ENCODE measurements at places on chromosomes 2 and 18.

- no peak for DNase-seq
Observed at GRCh38 chr18:44844486-44844885, 163.8 kb downstream of the SETBP1 start.

GRCh38 chr2:3805201-3805939 is 102.0 kb downstream of the DCDC2C start:
- no peak for DNase-seq

DNA sequence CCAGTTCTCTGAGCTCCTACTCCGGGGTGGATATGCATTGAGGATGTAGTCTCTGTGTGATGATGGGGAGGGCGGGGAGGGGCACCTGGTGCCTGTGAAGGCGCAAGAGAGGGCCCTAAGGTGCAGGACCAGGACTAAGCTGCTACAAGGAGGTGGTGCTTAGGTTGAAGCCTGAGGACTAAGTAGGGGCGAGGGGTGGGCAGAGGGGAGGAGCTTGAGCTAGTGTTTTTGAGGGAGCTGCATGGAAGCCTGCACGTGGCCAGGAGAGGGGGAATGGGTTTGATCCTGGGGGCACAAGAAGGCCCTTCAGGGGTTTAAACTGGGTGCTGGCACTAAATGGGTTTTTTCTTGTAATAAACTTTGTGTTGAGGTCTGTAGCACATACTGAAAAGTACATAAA is 105.0 kb downstream of the UGGT1 start:
- no peak for DNase-seq

GRCh38 chr2:61660511-61661388 is 122.6 kb upstream of the XPO1 start:
- peak; percentile 63 for DNase-seq

GRCh38 chr2:189542145-189542882 is 38.3 kb downstream of the SLC40A1 start:
- no peak for DNase-seq

GRCh38 chr18:72181241-72181764 is 362.8 kb downstream of the CBLN2 start:
- no peak for DNase-seq

- DNase-seq = peak; percentile 5
Observed at GRCh38 chr2:217972490-217972889, 30.3 kb downstream of the TNS1 start.

GRCh38 chr2:121771976-121772742 is 16.7 kb downstream of the TSN start:
- no peak for DNase-seq

DNA sequence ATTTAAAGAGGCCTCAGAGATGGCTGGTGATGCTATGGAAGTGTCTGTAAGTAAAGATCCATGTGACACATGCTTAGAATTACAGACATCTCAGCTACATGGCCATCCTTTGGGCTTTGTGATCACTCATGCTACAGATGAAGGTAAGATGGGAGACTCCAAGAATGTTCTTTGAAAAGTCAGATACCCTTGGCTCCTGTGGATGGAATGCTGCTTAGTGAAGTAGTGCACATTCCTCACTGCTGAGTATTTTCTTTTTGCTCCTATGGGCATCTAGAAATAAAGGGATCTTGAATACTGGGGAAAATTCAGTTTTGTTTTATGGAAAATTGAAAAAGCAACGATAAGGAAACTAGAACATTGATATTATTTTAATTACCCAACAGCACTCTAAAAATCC is 55.2 kb upstream of the REV1 start:
- DNase-seq = no peak

DNA sequence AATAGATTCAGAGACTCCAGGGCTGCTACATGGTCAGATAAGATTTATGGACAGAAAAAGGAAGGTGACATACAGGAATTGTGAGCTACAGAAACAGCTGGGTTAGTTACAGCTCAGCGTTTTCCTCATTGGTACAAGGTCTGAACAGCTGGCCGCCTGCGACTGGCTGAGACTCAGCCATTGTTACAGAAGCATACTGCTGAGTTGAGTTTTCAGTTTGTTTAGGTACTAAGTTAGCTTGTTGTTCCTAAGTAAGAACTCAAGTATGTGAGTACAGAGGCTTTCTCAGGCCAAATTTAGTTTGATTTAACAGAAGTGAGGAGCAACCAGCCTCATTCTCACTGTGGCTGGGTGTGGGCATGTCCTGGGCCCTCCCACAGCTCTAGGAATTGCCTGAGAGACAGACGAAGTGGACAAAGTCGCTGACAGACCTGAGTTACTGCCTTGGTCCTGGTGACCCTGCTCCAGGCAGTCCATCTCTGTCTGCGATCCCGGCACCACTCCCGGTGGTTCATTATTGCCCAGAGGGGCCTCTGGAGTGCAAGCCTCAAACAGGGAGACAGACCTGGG is 27.8 kb upstream of the RHOB start:
- DNase-seq = peak; percentile 57

GRCh38 chr18:59488899-59489298 is 129.8 kb upstream of the LMAN1 start:
- no peak for DNase-seq

DNA sequence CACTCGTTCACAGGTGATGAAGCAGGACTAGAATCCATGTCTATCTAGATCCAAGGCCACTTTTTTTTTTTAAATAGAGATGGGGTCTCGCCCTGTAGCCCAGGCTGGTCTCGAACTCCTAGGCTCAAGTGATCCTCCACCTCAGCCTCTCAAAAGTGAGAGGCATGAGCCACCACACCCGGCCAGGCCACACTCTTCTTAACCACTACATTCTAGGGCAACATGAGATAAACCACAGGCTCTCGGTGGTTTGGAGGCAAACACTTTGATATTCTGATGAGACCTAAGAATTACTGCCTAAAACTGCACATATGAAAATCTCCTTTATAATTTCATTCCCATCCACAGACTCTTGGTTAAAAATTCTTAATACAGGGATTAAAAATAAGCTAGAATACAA is 51.8 kb downstream of the USP34 start:
- DNase-seq = no peak

- DNase-seq = no peak
Observed at GRCh38 chr2:215363461-215364156, 51.8 kb downstream of the ATIC start.

DNA sequence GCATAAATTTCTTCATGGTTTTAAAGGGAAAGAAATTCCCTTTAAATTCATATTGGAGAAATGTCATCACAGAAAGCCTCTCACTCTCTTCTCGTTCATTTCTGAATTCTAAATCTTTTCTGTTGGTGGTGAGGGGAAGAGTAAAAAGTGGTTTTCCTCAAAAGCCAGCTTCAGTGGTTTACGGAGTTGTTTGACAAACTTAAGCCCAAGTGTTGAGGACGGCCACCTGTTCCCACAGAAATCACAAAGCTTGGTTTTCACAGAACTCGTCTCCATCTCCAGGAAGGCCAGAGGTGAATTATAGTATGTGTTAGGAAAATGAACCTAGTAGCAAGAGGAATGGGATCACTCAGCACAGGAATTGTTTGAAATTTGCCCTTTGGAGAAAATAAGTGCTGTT is 316.2 kb downstream of the PDE11A start:
- no peak for DNase-seq

- DNase-seq = no peak
Observed at GRCh38 chr2:71827524-71827901, 320.1 kb downstream of the CYP26B1 start.

DNA sequence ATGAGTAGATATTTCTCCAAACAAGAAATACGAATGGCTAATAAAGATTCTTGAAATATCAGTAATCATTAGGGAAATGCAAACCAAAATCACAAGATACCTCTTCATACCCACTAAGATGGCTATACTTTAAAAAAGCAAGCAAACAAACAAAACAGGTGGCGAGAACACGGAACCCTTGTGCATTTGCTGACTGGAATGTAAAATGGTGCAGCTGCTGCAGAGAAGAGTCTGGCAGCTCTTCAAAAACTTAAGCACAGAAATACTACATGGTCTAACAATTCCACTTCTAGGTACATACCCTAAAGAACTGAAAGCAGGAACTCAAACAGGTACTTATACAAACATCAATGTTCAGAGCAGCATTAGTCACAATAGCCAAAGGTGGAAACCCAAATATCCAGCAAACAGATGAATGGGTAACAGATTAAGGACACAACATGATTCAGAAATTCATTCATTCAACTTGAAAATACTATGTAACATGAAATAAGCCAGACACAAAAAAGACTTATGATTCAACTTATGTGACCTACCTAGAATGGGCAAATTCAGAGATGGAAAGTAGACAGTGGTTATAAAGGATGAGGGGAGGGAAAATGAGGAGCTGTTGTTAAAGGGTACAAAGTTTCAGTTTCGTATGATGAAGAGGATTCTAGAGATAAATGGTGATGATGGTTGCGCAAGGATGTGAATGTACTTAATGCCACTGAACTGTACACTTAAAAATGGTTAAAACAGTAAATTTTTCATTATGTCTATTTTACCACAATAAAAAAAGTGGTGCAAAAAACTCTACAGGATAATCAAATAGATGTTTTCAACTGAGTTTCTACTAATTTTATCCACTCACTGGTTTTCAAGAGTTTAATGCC is 26.9 kb upstream of the GPR75 start:
- DNase-seq = no peak

DNA sequence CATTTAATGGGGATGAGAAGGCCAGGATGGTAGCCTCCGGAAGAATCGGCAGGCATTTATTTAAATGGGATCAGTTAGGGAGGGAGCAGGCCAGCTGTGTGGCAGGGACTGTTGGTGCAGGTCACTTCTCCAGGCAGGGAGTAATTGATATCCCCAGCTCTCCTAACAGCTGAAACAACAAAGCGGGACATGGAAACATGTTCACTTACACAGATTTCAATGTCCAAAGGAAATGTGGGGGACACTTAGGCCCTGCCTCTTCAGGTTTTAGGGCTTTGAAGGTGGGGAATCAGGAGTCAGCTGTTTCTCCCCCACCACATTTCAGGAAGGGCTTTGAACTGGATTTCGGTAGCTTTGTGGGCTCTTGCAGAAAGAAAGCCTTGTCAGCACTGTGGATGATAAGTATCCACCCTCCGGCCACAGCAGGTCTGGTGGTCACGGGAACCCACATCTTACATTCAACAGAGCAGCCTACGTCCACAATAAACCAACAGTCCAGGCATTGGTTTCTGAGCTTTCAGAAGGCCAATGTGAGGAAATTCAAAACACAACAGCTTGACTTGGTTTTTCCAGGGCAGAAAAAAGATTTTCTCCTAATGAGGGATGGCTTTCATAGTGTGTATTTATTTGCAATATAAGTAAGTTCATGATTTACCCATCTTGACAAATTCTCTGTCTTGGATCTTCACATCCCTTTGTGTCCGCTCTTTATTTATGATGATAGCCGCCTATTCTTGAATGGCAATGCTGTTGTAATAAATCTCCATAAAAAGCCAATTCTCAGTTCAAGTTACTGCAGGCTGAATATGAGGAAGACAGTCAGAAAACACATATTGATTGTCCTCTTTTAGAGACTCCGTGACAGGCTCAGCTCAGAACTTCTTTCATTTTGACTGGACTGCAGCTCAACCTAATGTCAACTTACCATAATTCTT is 96.6 kb upstream of the NRP2 start:
- DNase-seq = no peak

GRCh38 chr2:101956465-101957438 is 35.0 kb upstream of the IL1R2 start:
- DNase-seq = no peak

DNA sequence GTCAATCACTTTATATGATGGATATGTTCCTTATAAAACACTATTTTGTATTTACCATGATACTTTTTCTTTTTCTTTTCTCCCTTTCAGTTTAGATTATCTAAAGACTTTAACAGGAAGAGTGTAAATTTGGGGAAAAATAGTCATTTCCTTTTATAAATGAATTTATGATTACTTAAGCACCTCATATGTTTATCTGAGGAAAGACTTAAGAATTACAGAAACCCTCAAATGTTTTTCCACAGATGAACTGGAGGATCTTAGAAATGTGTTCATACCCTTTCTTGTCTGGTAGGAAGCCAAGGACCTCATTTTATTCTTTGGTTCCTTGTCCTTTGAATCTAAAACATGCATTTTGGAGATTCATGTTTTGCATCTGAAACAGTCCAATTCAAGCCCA is 36.7 kb downstream of the MAPRE2 start:
- no peak for DNase-seq

DNA sequence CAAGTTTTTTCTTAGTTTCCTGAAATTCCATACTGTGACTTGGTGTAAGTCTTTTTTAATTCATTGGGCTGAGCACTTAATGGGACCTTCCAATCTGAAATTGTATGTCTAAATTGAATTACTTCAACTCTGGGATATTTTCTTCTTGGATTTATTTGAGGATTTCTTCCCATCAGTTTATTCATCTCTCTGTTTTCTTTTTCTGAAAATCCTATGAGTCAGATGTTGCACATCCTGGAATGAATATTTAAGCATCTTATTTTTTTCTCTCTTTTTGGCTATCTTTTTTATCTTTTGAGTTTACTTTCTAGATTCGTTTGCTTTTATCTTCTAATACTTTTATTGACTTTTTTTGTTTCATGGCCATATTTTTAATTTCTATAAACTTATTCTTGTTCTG is 55.4 kb upstream of the ACYP2 start:
- DNase-seq = no peak

- DNase-seq = no peak
Observed at GRCh38 chr2:99679518-99679917, 189.7 kb upstream of the REV1 start.

DNA sequence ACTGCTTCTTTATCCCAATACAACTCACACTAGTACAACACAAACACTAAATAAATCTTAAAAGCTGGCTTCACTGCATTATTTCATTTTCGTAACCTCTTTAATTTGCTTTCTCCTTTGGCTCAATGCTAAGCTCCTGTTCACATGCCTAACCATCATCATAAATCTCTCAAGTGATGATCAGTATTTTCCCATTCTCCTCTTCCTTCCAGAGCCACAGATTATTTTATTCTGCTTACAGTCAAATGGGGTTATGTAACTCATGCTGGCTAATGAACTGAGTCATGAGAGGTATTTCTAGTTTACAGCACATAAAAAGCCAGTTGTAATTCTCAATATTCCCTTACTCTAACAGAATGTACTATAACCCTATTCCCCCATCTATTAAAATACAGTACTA is 350.4 kb upstream of the ZC3H15 start:
- no peak for DNase-seq

DNA sequence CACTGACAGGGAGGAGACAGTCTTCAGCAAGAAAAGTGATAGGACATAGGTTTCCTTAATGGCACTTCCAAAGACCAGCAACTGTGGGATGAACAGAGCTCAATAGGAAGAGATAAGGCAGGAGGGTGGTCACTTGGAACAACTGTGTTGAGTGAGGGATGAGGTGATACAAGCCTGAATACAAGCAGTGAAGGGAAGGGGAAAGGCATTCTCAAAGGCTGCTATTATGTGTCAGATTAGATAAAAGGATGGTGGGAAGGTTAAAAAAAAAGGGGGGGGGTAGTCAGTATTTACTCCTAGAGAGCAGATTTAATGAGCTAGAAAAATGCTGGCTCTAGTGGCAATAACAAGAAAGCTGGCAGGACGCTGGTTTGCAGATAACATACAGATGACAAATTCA is 25.7 kb downstream of the CCBE1 start:
- DNase-seq = no peak

DNA sequence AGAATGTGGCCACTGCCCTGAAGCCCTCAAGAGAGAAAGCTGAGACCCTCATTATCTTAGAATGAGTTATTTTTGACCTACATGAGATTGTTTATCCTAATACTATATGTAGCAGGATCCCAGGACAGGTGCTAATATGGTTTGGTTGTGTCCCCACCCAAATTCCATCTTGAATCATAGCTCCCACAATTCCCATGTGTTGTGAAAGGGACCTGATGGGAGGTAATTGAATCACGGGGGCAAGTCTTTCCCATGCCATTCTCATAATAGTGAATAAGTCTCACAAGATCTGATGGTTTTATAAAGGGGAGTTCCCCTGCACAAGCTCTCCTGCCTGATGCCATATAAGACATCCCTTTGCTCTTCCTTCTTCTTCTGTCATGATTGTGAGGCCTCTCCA is 76.8 kb downstream of the CCBE1 start:
- DNase-seq = no peak
